ENCODE measurements at places on chromosomes 7 and 10.

DNA sequence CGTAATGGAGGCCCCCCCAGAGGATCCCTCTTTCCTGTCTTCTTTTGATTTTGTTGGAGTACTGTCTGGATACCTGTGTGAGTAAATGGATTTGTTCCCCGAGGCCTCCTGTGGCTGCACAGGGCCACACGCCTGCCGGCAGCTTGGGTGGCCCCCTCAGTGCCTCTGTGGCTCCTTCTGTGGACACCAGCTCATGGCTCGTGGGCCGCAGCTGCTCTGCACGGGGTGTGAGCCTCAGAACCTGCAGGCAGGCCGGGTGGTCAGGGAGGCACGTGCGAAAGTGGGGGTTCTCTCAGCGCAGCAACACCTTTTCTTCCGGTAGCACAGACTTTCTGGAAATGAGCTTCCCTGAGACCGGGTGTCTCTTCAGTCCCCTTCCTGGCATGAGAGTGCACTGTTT is 70.3 kb downstream of the WDR37 start:
- DNase-seq: no peak

DNA sequence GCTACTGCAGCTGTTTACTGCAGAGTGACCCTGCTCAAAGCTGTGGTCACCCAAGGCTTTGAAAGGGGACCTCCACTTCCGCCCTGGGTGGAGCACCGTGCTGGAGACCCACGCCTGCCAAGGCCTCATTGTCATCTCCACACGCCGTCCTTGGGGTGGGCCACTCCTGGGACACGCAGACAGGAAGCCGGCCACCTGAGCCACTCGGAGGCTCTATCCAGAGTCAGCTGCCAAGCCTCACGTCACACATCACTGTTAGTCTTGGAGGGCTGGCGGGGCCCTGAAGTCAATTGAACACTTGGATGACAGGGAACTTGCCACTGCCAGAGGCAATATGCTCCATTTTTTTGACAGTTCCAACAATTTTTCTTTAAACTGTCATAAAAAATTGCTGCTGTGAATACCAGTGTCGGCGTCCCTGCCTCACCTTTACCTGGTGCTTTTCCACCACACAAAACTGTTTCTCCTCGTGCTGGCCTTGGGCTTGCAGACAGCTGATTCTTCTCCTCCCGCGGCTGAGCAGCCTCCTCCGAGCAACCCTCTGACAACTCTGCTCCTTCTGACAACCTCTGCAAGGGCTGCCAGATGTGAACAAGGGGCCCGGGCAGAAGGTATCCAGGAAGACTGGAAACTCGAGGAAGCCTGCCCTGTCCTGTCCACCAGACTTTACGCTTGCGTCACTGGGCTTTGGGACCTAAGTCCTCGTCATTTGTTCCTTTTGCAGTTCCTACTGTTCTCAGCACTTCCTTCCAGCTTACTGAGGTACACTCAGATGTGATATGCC is 81.9 kb downstream of the EGFR start:
- DNase-seq: no peak

- peak; percentile 74 for DNase-seq
Observed at GRCh38 chr7:123770378-123770777, 21.6 kb upstream of the WASL start.

DNA sequence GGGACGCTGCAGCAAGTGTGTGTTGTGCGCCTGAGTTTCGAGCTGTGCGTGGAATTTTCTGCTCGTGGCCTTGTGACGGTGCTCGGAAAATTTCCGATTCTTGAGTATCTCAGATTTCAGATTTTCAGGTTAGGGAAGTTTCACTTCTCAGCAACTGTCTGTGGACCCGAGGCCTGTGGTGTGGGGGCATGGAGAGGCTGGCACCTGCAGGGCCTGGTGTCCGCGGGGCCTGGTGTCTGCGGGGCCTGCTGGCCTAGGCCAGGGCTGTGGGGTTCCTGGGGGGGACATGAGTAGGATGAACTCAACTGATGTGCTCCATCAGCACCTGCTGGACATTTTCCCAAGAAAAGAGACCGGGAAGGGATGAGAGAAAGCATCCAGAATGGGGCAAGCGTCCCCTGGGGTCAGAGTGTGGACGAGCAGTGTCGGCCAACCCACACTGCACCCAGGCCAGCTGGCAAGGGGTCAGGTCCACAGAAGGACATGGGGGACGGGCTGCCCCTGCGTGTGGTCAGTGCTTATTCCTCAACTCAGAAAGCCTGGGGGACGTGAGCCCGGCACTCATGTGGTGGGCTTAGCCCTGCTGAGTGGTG is 31.3 kb upstream of the SHH start:
- DNase-seq: no peak

GRCh38 chr7:47046949-47047348 is 535.0 kb downstream of the TNS3 start:
- no peak for DNase-seq

DNA sequence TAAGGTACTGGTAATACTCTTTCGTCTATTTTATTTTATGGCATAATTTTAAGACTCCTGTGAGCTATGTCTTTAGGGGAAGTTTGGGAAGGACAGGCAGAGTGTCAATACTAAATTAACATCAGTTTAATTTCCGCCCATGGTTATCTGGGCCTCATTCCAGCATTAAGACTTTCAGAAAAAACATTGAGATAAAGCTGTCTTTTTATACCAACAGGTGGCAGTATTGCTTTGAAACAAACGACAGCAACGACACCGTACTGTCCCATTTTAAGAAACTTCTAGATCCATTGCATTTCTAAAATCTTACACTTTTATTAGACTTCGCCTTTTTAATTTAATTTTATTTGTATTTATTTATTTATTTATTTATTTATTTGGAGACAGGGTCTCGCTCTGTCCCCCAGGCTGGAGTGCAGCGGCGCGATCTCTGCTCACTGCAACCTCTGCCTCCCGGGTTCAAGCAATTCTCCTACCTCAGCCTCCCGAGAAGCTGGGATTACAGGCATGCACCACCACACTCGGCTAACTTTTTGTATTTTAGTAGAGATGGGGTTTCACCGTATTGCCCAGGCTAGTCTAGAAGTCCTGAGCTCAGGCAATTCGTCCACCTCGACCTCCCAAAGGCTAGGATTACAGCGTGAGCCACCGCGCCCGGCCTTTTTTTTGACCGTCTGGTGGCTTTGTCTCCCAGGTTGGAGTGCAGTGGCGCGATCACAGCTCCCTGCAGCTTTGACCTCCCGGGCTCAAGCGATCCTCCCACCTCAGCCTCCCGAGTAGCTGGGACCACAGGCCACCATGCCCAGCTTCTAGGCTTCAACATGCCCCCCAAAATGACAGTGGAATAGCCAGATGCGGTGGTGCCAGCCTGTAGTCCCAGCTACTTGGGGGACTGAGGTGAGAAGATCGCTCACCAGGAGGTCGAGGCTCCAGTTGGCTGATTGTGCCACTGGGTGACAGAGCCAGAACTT is 78.7 kb upstream of the C1GALT1 start:
- DNase-seq: peak; percentile 85

- no peak for DNase-seq
Observed at GRCh38 chr7:148287538-148287937, 303.0 kb upstream of the C7orf33 start.

- no peak for DNase-seq
Observed at GRCh38 chr7:106110885-106111654, 1.0 kb downstream of the SYPL1 start.

- DNase-seq: peak; percentile 10
Observed at GRCh38 chr10:34890939-34891338, 75.8 kb upstream of the PARD3 start.

DNA sequence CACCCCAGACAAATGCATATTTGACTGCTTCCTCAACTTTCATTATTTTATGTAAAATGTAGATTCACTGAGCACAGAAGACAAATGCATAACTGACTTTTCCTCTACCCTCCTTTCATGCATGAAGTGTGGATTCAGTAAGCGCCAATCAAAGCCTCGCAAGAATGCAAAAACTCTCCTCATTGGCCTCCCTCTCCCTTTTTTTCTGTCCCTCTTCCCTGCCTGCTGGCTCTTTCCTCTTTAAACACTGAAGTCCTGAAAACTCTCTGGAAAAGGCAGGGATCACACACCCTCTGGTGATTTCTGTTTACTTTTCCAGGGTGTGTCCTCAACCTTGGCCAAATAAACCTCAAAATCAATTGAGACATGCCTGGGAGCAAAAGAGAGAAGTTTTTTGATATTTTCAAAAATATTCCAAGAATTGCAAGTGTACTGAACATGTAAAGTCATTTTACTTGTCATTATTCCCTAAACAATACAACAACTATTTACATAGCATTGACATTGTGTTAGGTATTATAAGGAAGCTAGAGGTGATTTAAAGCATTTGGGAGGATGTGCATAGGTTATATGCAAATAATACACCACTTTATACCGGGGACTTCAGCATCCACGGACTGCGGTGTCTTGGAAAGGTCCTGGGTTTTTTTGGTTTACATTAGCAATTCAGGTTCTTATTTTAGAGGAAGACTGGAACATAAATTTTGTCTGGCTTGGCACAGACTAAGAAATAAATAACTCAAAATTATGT is 71.4 kb downstream of the SEC61G start:
- no peak for DNase-seq

GRCh38 chr10:115903207-115903606 is 369.8 kb downstream of the GFRA1 start:
- no peak for DNase-seq

- DNase-seq: no peak
Observed at GRCh38 chr10:76169246-76169645, 737.8 kb downstream of the LRMDA start.

- no peak for DNase-seq
Observed at GRCh38 chr7:157111311-157111710, 27.4 kb upstream of the UBE3C start.

GRCh38 chr10:50456719-50457118 is 167.0 kb downstream of the SGMS1 start:
- DNase-seq: no peak

GRCh38 chr10:120221873-120222485 is 235.0 kb upstream of the PLPP4 start:
- DNase-seq: peak; percentile 51

GRCh38 chr7:17037356-17037755 is 155.6 kb upstream of the AGR3 start:
- no peak for DNase-seq

GRCh38 chr10:105691811-105692210 is 1050.7 kb downstream of the SORCS3 start:
- DNase-seq: no peak

- no peak for DNase-seq
Observed at GRCh38 chr7:16780596-16780995, 24.2 kb downstream of the AGR2 start.

DNA sequence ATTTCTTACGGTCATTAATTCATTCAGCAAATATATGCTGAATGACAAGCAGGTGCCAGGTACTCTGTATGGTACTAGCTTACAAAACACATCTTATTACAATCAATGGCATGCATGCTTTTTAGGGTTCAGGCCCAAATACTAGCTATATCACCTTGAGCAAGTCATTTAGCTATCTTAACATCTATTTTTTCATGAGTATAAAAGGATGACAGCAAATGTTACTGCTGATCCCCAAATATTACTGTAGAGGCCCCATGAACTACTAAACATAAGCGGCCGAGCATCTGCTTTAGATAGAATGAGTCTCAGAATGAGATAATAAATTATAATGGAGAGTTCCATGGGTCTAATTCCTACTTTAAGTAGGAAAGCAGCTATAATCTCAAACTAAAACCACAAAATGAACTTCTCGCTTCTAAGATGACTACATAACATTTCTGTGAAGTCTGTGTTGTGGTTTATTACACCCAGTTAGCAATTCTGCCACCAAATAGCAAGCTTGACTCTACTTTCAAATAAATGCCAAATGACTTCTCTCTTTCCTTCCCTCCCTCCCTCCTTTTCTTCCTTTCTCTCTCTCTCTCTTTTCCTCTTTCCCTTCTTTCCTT is 113.7 kb upstream of the LRRN3 start:
- DNase-seq: no peak

- no peak for DNase-seq
Observed at GRCh38 chr7:134907000-134907399, 79.3 kb upstream of the AGBL3 start.

- no peak for DNase-seq
Observed at GRCh38 chr10:26574783-26575182, 122.7 kb upstream of the PDSS1 start.

DNA sequence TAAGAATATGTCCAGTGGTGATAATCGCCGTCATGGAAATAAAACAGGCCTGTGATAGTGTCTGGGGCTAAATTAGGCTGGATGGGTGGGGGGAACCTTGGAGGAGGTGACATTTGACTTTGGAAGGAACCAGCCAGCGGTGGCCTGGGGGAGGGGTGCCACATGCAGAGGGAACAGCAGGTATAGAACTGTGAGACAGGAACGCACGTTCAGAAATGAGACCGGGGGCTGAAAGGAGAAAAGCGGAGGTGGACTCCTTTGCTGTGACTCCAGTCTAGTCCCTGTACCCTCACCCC is 2.6 kb upstream of the CYP26A1 start:
- DNase-seq: no peak

DNA sequence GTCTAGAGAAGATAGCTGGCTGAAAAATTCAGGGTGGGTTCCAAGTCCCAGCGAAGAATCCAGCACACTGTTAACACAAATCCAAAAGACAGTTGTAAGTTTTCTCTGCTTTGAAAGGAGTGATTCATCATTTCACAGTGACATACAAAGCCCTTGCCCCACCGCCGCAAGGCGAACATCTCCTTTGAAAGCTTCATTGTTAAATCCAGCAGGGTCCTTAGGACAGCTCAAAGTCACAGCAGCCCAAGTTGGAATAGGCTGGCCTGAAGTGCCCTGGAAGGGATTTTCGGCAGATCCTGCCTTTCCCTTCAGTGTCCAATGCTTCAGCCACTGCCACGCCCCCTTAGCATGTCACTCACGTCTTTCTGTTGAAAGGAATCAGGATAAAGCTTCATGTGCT is 526.1 kb downstream of the CALN1 start:
- no peak for DNase-seq

Data from fibroblast of pulmonary artery (primary cell).